Left ventricle myocardium superior (tissue), 1 donor: ENCODE measurements at places on chromosomes 13 and 19.

DNA sequence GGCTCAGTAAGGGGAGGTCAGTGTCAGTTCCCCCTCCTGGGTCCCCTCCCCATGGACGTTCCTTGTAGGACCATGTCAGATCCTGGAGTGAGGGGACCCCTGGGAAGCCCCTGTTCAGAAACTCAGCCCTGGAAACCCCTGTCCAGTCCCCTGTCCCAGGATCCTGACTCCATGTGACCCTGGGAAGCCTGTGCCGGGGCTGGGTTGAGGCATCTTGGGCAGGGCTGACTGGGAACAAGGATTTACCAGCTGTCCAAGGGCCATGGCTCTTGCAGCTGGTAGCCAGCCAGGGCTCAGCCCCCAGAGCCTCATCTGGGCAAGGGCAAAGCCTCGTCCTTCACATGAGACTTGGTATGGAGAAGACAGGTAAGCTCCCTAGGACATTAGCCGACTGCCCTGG lies 25.1 kb downstream of the CEACAM4 start:
- DNase-seq = no peak

GRCh38 chr19:1952635-1953034 lies 11.7 kb downstream of the CSNK1G2 start:
- no peak for DNase-seq

DNA sequence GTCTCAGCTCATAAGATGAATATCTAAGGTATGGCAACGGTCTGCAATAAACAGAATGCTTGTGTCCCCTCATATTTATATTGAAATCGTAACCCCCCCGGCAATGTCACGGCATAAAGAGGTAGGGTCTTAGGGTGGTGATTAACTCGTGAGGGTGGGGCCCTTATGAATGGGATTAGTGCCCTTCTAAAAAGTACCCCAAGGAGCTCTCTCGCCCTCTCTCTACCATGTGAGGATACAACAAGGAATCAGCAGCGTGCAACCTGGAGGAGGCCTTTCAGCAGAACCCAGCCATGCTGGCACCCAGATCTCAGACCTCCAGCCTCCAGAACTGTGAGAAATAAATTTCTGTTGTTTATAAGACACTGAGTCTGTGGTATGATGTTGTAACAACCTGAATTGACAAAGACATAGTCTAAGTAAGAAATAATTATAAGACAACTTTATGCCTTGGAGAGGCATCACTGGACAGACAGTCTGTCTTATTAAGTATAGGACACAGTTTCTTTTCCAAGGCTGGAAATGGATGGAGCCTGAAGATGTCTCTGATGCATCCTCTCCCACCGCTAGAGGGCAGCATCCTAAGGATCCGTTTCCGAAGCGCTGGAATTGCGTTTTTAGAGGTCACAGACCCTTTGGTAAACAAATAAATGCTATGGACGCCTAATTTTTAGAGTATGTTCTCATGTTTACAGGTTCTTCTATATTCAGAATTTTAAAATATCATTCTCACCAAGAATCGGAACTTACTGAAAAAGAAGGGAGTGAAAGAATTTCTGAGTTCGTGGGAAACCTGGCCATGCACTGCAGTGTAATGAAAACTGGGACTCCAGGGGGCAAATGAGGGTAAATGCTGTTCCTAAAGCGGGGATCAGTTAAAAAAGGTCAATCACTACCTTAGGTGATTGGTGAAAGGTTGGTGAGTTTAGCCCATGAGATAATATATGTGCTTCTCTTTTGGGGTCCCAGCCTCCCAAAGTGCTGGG lies 13.3 kb upstream of the LEUTX start:
- peak; percentile 43 for DNase-seq

DNA sequence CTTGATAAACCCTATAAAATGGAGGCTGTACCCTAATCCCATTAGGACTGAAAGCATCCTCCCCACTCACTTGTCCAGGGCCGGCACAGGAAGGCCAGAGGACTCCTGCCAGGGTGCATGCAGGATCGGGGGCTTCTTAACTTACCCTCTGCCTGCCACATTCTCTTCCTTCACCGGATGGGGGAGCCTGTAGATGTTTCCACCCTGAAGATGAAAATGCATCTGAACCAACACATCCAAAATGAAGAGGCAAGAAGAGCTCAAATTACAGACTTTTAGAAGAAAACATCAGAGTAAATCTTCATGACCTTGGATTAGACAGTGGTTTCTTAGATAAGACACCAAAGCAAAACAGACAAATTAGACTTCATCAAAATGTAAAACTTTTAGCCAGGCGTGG lies 25.9 kb upstream of the NAPA start:
- DNase-seq = no peak

DNA sequence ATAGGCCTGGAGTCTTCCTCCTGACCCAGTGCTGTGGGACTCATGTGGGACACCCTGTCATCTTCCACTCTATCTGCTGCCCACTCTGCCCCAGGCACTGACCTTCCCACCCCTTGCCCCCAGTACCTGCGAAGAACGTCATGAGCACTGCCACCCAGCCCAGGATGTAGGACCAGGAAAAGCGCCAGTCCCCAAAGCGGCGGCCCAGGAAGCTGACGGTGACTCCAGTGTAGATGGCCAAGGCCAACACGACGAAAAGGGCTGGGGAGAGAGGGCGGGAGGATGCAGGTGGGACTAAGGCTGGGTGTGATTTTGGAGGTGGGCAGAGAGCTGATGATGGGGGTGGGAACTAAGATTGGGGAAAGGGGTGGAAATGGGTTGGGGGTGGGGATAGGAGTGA lies 7.4 kb downstream of the LIM2 start:
- no peak for DNase-seq

DNA sequence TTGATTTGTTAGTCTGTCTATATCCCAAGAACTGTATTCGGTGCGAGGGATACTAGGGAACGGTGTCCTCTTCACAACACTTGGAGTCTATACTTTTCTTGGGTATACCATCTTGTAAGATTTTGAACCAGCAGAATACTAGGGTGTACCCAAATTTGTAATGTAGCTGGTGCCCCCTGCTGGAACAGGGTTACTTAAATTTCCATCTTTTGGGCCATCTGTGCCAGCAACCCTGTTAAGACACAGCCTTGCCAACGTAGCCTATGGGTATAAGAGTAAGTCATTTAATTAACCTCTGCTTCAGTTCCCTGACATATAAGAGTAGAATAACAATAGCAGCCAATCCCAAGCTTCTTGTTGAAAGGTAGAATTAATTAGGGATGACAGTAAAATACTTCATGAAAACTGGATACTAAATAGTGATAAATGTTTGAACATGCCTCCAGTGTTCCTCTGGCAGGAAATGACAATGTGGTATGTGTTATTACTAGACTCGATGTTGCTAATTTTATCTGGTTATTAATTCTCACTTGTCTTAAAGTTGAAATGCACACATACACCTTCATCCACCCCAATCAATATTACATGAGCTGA lies 607.6 kb downstream of the FGF9 start:
- DNase-seq = peak; percentile 54

GRCh38 chr13:36986462-36987240 lies 12.5 kb downstream of the ALG5 start:
- DNase-seq = no peak

- DNase-seq = no peak
Observed at GRCh38 chr13:79936368-79937136, 404.4 kb downstream of the SPRY2 start.

- DNase-seq = no peak
Observed at GRCh38 chr19:11552666-11553372, 6.2 kb downstream of the ELOF1 start.

- no peak for DNase-seq
Observed at GRCh38 chr13:110835721-110836604, 78.9 kb downstream of the ANKRD10 start.

DNA sequence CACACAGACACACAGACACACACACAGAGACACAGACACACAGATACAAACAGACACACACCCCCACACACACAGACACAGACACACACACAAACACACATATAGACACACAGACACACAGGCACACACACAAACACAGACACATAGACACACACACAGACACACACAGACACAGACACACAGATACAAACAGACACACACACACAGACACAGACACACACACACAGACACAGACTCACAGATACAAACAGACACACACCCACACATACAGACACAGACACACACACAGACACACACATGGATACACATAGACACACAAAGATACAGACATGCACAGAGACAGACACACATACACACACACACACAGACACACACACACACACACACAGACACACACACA lies 174.5 kb downstream of the URI1 start:
- no peak for DNase-seq

GRCh38 chr19:57527136-57527881 lies at the start of gene ZNF549:
Gene ZNF549, plus strand, starts transcription at chr19:57527356. Its CDS starts 218 bp downstream, at chr19:57527574.
- DNase-seq = peak; percentile 91

- peak; percentile 85 for DNase-seq
Observed at GRCh38 chr19:48635263-48635965, 1.8 kb downstream of the DBP start.

DNA sequence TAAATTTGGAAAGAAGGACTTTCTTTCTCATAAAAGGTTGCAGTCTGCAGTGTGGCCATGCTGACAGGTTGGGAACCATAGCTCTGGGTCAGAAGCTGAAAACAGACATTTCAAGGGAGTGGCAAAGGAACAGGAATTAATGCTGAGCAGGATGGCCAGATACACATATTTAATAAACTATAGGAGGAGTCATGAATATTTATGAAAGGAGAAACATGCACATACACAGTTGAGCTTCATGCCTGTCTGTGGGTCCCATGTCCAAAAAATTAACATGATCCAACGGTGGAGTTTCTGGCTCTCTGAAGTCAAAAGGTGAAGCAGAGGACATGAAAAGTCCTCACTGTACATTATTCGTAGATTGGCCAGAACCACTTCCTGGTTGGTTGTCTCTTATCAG lies 2556.0 kb downstream of the PCDH9 start:
- DNase-seq = no peak

- no peak for DNase-seq
Observed at GRCh38 chr13:52130641-52131040, 1.8 kb upstream of the NEK5 start.

DNA sequence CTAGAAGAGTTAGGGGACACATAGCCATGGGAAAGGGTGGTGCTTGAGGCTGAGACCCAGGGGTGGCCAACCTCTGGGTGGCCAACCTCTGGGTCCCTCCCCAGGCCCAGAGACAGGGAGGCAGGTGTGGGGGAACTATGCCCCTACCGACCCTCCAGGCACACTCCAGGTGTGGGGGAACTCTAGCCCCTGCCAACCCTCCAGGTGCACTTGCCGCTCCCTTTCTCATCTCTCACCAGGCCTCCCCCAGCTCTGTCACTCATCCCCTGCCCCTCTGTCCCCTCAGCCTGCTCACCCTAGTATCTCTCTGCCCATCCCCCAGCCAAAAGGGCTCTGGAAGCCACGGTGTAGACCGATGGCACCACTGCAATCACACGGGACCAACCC lies 10.6 kb upstream of the VSTM2B start:
- no peak for DNase-seq

DNA sequence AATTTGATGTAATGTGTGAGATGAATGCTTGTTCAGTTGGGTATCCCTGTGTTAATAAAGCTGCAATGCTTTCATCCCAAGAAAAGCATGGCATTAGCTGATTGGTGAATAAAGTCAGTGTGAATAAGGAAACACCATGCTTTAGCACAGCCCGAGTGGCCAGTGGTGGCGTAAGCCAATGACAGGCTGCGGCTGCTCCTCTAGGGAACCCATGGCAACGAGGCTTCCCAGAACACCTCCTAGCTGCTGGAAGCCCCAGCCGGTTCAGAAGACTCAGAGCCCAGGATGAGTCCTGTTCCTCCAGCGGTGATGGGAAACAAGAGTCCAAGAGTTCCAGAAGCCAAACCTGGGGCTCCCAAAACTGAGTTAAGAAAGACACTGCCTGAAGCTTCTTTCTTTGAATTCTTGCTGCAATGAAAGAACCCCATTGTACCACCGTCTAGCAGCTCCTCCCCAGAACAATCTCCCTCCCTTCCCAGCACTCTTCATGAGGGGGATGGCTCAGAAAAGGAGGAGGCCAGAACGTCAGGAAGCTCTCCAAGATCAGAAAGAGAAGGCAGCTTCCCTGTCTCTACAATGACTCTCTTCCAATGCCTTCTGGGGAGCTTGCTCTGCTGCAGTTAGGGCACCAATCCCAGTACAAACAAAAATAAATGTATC lies 58.2 kb downstream of the TSHZ3 start:
- DNase-seq = no peak

- DNase-seq = peak; percentile 95
Observed at GRCh38 chr19:17539238-17540117, 16.0 kb upstream of the COLGALT1 start.

DNA sequence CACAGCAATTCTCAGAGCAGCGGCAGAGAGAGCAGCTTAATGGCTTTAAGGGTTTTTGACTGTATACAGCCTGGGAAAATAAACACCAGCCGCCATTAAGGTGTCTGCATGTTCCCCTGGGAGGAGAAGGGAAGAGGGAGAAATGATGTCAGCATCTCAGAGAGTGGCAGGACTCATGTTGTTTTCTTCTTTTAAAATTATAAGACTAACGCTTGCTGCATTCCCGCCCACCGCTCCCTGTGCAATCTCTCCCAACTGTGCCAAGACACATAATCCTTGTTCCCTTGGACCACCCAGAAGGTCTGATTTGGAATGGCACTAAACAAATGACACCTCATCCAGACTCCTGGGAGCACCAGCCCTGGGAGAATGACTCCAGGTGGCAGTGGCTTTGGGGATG lies 27.7 kb upstream of the FAM216B start:
- DNase-seq = no peak

DNA sequence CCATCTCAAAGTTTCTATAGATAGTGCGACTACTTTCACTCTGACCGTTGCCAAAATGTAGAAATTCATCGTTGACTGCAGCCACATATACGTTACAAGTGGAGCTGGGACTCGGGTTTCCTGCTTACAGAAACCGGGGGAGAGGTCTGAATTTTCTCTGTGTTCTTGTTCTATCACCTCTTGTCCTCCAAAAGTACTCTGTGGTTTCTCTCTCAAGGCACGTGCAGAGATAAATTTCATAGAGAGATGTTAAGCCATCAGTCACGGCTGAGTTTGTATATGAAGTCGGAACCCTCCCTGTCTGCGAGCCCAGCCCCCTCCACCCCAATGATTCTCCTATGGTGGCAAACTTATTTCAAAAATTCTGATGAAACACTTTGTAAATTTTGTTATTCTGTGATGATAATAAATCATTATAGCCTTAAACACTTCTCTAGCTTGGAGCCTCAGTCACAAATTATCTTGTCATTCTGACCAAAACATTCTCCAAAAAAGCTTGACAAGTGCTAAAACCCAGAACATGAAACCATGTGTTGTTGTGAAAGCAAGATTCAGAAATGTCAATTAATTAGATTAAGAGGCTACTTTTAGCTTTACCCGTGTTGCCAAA lies 87.5 kb downstream of the TSHZ3 start:
- DNase-seq = no peak

GRCh38 chr13:51599444-51600176 lies 15.3 kb downstream of the WDFY2 start:
- no peak for DNase-seq
